ENCODE measurements at places on chromosomes 1 and 21.

GRCh38 chr21:42550817-42551216, 37.2 kb downstream of the SLC37A1 start:
- DNase-seq, result no peak

GRCh38 chr1:31405578-31406245, 7.3 kb upstream of the SERINC2 start:
- DNase-seq, result no peak

DNA sequence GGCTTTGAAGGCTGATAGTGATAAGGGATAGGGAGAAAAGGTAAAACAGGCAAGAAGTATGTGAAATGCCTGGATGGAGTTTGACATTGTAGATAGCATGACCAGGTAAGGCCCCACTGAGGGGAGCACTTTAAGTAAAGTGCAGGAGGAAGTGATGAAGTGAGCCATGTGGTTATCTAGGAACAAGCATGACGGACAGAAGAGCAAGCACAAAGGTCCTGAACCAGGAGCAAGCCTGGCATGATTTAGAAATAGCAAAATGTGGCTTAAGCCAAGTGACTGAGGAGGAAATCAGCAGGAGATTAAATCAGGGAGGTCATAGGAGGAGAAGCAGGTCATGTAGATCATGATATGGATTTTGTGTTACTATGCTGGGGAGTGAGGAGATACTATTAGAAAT, 129.2 kb downstream of the GLUL start:
- no peak for DNase-seq

DNA sequence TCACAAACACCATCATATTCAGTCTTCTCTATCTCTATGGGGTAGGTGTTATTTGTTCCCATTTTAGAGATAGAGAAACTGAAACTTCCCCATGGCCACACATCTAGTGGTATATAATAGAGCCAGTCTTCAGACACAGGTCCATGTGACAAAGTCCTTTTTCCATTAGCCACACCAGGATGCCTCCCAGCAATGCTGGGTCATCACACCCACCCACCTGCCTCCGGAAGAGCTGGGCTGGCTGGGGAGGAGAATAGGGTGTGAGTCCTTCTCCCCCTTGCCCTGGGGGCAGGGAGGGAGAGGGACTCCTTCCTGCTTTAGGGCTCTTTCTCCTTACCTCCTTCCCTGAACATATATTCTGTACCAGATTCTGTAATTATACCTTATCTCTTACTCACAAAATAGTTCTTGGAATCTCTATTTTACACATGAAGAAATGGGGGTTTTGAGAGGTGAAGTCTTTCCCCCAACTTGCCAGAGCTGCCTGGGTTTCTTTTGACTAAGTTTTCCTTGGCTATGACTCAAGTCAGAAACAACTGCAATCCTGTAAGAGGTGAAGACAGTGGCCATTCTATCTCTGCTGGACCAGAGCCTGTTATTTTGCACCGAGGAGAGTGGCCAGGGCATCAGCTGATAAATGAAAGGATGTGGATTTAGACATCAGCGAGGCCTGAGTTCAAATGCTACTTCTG, 30.0 kb downstream of the SOX13 start:
- no peak for DNase-seq

DNA sequence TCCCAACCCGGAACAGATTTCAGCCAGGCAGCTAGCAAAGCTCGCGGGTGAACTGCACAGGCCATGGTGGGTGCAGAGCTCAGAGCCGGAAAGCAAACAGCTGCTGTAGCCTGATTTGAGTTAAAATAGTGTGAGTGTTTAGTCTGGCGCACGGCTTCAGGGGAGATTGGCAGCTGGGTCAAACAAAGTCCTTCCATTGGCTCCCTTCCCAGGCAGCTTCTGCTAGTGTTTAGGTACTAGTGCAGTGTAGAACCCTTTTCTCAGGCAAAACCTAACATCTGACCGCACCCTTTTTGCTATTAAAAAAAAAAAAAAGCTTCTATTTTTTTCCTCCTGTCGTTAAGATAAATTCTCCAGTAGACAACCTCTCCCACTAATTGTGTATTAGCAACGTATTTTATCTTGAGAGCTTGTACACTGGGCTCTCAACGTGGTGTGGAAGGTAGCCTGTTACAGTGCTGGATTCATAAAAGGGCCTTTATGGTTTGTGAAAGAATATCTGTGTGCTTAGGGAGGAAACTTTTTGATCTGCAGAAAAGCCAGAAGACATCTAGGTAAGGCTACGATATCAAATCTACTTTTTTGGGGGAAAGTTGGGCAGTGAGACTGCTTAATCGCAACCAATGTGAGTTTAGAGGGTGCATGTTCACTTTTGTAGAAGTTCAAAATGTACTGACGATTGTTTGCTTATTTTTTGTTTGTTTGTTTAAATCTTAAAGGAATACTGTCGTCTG, 689.6 kb downstream of the USP25 start:
- DNase-seq, result no peak
